ENCODE measurements at places on chromosomes 11 and 22.

GRCh38 chr11:44989831-44990566 is 39.3 kb upstream of the TP53I11 start:
- no peak for DNase-seq

DNA sequence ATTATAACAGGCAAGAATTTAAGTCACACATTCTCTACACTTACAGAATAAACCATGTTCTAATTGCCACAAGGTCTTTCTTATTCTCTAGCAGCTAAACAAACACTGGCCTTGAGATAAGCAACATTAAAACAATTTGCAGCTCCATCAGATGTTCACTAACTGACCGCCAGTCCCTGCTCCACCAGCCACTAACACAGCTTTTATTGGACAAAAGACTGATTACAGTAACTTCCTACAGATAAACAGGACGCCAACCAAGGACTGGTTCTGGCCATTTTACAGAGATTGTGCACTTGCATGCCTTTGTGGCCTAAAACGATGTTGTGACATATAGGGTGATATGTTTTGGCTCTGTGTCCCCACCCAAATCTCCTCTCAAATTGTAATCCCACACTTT is 388.9 kb upstream of the LRRC4C start:
- no peak for DNase-seq

DNA sequence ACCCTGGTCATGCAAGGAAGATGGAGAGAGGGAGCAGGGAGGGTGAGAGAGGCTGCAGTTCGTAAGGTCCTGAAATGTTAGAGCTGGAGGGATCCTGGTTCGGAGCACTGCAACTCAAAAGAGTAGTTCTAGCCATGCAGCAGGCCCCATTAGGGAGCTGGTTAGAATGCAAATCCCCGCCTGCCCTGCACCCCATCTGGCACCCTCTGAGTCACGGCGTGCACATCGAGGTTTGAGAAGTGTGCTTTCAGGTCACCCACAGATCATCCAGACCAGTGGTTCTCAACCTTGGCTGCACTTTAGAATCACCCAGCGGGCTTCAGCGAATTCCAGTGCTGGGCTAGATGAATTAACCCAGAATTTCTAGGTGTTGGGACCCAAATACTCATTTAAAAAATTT is 48.2 kb downstream of the ST3GAL4 start:
- DNase-seq: no peak

DNA sequence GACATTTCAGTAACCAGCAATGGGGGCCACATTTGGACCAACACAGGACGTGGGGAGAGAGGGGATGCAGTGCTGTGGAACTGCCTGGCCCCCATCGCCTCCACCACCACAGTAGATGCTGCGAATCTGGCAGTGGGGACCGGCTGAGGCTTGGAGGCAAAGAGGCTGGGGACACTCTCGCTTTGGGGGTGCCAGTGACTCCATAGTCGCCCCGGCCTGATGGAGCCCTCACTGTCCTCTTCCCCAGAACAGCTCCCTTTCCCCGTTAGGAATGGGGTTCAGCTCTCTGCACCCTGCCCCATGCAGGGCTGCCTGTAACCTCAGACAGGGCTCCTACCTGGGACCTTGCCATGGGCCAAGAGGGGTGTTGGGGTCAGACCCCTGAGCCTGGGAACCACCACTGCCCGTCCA is 1.8 kb upstream of the MUC2 start:
- no peak for DNase-seq

- DNase-seq: no peak
Observed at GRCh38 chr22:28137036-28137435, 218.0 kb upstream of the PITPNB start.

DNA sequence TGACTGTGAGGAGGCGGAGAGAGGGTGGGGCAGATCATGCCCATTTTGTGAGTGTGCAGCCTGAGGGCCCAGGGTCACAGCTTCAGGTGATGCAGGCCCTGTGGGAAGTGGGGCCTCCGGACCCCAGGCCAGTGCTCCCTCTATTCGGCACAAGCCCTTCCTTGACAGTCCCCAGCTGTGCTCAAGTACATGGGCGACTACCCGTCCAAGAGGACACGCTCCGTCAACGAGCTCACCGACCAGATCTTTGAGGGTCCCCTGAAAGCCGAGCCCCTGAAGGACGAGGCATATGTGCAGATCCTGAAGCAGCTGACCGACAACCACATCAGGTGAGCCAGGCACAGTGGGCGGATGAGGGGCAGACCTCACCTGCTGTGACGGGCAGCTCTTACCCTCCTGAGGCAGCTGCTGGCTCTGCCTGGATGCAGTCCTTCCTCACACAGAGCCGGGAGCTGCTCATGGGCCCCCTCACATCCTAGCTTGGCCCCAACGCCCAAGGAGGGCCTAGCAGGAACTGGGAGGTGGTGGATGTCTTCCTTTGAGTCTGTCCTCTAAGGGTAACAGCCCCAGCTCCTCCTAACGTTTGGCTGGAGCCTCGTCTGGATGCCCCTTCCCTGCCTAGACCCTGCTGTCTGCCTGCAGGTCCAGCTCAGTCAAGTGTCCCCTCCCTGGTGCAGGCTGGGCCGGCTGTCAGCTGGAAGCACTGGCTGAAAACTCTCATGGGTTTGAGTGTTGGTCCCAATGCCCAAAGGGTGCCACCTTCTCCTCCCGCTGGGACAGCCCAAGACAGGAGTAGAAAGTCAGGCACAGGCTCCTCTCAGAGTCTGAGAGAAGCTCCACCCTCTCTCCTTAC is 76.1 kb downstream of the MYO7A start:
- DNase-seq: no peak

- DNase-seq: no peak
Observed at GRCh38 chr11:873706-874105, 31.1 kb downstream of the TSPAN4 start.

GRCh38 chr11:45535033-45535432 is 130.4 kb downstream of the CHST1 start:
- no peak for DNase-seq

- DNase-seq: no peak
Observed at GRCh38 chr11:27473017-27473406, 422 bp upstream of the LGR4 start.

- DNase-seq: no peak
Observed at GRCh38 chr11:131483877-131484276, 113.5 kb downstream of the NTM start.

DNA sequence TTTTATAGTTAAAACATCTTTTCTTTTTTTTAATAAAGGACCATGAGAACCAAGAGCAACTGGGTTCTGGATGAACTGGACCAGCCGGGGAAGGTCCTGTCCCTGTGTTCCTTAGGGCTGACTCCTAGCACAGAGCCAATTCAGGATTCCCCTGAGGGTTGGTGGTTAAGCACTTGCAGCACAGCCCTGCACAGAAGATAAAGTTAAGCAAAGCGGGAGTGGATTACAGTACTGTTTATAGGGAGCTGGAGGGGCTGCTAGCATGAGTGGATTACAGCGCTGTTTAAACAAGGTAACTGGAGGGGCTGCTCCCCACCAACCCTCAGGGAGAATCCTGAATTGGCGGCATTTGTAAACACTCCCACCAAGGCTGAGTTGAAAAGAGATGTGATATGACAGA is 90.6 kb downstream of the CELSR1 start:
- peak; percentile 3 for DNase-seq

DNA sequence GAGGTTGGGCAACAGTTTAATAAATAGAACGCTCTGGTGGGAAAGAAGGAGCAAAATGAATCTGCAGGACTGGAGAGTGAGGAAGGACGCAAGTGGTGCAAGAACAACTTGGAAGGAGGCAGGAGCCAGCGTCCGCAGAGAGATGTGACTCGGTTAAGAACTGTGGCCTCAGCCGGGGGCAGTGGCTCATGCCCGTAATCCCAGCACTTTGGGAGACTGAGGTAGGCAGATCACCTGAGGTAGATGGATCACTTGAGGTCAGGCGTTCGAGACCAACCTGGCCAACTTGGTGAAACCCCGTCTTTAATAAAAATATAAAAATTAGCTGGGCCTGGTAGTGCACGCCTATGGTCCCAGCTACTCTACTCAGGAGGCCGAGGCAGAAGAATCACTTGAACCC is 319.7 kb downstream of the LARGE1 start:
- no peak for DNase-seq
